H1 (cell line): ENCODE measurements at places on chromosomes 6 and 20.
A peak's percentile ranks its signal among the peaks of the same experiment; 100 is the strongest.

- no peak for DNase-seq
Observed at GRCh38 chr6:124963831-124964763, 1.9 kb downstream of the RNF217 start.

- no peak for DNase-seq
Observed at GRCh38 chr20:19768325-19768842, 10.3 kb downstream of the RIN2 start.

GRCh38 chr6:163922562-163922961 lies 508.0 kb downstream of the QKI start:
- no peak for DNase-seq

- DNase-seq, result no peak
Observed at GRCh38 chr20:24135781-24136180, 147.2 kb upstream of the GGTLC1 start.

DNA sequence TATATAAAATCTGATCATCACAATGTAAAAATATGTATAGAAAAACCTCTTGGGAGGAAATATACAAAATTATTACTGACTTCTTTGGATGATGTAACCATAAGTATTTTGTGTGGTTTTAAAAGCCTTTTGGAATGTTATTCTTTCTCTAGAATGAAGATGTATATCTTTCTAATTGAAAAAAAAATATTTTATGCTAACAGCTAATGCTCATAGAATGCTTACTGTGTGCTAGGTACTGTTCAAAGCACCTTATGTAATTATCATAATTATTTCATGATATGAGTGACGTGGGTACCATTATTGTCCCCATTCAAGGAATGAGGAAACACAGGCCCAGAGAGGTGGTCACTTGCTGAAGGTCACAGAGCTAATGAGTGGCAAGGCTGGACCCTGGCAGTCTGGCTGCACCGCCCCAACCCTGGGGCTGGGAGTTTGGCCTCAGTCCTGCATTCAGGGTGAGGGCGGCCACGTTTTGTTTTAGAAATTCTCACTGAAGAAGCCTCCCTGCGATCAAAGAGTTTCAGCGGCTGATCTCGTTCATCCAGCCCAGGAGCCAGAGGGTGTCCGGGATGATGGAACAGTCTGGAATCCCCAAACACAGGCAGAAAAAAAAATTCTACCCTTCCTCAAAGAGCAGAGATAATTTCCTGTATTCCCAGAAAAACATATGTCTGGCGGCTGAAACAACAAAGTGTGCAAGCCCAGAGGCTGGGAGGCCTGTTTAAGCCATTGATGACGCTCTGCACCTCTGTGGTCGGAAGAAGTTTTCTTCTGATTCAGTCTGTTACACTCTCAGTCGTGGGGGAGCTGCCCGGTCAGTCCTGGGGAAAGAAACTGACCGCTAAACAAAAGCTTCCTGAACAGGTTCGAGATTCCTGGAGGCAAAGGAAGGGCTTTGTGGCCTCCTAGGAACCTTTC lies 37.3 kb downstream of the TFEB start:
- DNase-seq, result no peak

- DNase-seq, result no peak
Observed at GRCh38 chr6:20789162-20789561, 254.9 kb downstream of the CDKAL1 start.

DNA sequence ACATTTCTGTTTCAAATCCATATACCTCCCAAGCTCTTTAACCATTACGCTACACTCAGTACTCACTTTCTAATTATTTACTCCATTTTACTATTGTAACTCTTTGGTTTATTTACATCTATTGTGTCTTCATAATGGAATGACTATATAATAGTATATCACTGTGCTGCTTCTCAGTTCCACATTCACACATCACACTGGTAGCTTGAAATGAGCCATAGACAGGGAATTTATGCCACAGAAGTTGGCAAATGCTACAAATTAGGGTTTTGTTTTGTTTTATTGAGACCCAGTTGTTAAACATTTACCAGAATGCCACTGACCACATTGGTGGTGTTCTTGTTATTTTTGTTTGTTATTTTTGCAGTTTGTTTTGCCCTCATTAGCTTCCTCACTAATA lies 213.9 kb downstream of the KCNQ5 start:
- DNase-seq, result no peak

DNA sequence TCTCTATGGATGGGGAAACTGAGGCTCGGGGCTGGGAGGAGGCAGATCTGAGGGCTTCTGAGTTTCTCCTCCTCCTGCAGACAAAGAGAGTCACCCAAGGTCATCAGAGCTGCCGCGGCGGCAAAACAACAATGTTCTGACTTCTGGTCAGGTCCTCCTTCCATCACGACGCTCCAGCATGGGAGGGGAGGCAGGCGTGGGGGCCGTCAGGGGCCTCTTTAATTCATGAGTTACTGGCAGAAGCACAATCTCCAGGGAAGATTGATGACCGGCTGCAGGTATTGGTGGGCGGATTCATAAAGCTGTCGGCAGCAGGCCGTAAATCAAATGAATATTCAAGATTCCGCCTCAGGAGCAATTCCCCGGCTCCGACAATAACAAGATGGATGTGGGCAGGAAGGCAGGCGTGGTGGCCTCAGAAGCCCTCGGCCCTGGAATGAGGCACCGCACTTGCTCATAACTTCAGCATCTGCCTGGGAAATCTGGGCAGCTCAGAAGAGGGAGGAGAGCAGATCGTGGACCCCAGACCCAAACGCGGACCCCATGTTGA lies 19.1 kb downstream of the PCK1 start:
- no peak for DNase-seq

DNA sequence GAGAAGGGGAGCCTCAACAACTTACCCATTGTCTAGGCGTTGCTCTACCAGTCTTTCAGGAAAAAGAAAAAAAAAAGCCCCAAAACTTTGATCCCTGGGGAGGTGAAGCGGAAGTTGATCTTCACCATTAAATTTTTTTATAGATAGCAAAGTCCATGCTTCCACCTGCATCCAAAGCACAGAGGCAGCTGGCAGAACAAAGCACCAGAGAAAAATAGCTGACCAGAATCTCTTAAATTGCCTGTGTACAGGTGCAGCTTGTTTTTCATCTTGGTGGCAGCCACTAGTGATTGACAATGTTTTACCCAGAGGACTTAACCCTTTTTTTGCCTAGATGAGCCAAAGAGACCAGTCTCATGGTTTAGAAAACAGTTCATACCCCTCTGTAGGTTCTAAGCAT lies 86.0 kb downstream of the MYB start:
- peak; percentile 35 for DNase-seq

- no peak for DNase-seq
Observed at GRCh38 chr20:56442389-56443365, 25.8 kb upstream of the RTF2 start.

GRCh38 chr20:46108435-46108841 lies 9.7 kb upstream of the CD40 start:
- DNase-seq, result no peak

DNA sequence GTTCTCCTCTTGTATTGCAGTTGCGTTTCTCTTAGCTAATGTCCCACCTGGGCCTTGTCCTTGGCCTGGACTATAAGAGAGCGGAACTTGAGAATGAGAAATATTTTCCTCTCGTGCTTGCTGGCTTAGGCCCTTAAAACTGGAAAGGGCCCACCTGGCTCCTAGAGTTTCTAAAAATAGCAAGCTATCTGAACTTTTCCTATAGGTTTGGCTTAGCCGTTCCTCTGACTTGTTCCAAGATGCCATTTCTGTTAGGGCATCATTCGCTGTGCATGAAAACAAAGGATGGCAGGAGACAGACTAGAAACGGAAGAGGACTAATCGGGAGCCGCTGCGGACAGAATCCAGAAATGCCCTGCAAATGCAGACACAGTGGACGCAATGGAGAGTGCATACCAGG lies 4.5 kb downstream of the RIPOR3 start:
- DNase-seq, result no peak

- DNase-seq, result no peak
Observed at GRCh38 chr20:2537101-2537500, 728 bp downstream of the TMC2 start.

DNA sequence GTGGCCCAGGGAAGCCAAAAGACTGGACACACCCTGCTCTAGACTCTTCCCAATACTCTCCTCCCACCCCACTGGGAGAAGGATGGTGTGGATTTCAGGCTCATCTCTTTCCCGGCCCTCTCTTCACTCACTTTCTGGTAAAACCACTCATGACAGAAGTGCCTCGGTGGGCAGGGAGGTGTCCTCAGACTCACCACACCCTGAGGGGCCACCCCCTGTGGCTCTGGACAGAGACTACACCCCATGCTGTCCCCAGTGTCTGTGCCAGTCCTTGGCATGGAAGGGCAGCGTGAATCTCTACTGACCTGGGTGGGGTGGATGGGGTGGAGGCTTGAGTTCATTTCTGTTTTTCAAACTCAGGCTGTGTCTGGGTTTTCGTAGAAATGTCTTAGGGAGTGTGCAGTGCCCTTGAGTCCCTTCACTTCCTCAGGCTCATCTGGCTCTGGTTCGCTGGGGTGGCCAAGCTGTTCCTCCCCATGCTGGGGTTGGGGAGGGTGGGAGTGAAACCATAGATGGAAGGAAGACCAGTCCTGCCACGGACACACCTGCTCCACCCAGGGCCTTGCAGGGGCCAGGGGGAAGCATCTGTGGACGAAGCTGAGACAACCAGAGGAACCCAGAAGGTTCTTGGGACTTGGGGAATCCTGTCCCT lies 59.1 kb downstream of the EZR start:
- DNase-seq, result no peak

DNA sequence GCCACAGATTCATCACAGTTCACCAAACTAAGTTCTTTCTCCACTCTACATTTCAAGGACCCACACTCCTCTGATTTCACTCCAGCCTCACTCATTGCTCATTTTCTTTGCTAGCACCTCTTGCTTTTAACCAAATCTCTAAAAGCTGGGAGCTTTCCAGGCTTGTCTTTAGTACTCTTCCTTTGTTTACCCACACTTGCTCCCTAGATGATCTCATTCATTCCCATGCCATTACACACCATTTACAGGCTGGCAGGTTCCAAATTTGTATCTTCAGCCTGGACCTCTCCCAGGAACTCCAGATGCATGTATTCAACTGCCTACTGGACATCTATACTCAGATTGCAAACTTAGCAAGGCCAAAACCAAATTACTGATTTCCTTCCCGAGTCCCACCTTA lies 5.3 kb upstream of the GUCA1B start:
- DNase-seq, result no peak

- DNase-seq, result no peak
Observed at GRCh38 chr6:125511809-125512396, 210.1 kb upstream of the HDDC2 start.

GRCh38 chr6:61711849-61712248 lies 574.2 kb downstream of the KHDRBS2 start:
- peak; percentile 33 for DNase-seq

DNA sequence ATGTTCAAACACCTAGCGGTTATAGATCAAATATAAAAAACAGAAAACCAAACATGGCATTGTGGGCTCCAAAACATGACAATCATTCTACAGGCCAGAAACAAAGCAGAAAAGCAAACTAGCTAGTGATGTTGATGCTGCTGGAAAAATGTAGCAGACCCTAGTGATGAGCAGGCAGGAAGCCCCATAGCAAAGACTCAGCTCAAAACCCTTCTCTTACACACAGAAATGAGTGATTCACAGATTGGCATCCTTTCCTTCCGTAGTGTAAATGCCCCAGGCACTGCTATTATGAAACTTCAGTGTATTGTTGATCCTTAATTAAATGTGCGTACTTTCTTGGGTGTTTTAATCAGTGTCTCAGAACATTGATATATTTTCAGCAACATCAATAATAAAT lies 425.1 kb downstream of the UTRN start:
- no peak for DNase-seq

DNA sequence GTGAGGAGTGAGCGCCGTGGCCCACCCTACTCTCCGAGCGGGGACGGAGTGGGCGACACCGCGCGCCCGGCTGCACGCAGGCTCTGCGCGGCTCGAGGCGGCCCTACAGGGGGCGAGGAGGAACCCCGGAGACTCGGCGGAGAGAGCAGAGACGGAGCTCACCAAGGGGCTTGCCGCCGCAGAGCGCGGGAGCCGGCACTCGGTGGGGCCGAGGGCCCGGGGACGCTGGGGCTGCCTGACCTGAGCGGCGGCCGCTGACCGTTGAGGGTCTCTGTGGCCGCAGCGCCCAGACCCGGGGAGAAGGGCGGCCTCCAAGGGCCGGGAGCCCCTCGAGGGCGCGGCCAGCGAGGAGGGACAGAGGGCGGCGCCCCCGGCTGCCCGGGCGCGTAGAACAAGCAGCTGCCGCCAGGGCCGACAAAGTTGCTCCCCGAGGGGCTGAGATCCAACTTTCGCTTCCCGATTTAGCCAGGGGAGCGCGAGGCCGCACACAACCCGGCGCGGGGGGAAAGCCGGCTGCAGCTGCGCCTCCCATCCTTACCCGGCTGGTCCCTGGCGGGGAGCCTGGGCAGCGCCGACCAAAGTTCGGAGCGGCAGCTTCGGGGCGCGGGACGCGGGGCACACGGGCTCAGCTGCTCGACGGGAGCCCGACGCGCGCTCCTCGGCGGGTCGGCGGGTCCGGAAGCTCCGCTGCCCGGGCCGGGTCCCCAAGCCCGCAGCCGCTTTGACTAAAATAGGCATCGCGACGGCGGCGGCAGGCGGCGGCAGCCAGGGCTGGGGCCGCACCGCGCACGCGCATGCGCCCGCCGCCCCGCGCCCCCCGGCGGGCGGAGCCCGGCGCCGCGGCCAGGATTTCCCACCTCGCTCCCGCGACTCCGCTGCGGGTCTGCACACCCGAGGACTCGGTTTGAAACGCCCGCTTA lies 43.1 kb downstream of the POPDC3 start:
- peak; percentile 78 for DNase-seq

DNA sequence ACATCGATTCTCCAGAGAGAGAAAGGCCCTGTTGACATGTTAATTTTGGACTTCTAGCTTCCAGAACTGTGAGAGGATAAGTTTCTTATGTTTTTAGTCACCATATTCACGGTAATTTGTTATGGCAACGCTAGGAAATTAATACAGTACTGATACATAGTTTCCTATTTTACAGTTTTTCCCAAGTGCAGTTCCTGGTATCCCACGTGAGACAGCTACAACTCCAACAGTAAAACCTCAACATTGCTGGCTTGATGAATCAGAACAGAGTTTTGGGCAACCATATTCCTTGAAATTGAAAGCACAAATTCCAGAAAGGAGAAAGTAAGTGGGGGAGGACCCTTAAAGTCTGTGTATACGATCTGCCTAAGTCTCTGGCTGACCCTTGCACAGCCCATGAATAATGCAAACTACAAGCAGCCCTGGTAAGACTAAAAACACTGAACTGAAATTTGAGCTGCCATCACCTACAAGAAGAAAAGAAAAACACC lies 505.1 kb upstream of the NRSN1 start:
- no peak for DNase-seq

GRCh38 chr6:66849843-66850242 lies 1142.8 kb upstream of the EYS start:
- no peak for DNase-seq

- DNase-seq, result no peak
Observed at GRCh38 chr20:41309817-41310216, 7.7 kb downstream of the ZHX3 start.
